Activated CD4-positive, alpha-beta memory T cell treated with anti-CD3 and anti-CD28 coated beads for 36 hours (primary cell): ENCODE measurements at places on chromosomes 16 and 17. TPM values are rescaled to one million over a fixed set of nuclear protein-coding genes. Genes with fewer than 3 reads are reported as not detected.
A peak's percentile ranks its signal among the peaks of the same experiment; 100 is the strongest.

The ATP2A1 gene
- 3.3 TPM for total RNA-seq

The FSCN2 gene
- 0.33 TPM for total RNA-seq

The MXRA7 gene
- 7.5 TPM for total RNA-seq

The SLFN13 gene
- 46.0 TPM for total RNA-seq

The MYL4 gene
- not detected for total RNA-seq

DNA sequence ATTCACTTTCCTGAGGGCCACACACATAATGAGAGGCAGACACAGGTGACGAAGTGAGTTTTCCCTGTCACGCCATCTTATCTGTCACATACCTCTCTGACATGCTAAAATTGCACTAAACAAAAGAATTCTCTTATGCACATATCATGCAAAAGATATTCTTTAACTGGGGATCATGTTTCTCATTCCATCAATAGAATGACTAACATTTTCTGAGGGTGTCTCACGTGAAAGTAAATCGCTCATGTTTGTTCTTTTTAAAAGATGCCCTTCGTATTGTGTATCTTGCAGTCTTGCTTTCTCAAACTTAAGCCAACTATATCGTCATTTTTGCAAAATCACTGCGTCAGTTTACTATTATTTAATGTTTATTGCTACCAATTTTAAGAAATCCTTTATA lies 306.4 kb downstream of the WWOX start:
- no peaks in the 10 kb centered on the region for H3K27me3 ChIP-seq
- no peaks in the 10 kb centered on the region for H3K4me1 ChIP-seq
- no peak for DNase-seq
- no peak overlapping the region for H3K4me3 ChIP-seq
- peaks cover 3% of the 10 kb centered on the region for H3K36me3 ChIP-seq
- H3K27ac ChIP-seq: no peak overlapping the region

- H3K4me1 ChIP-seq: no peaks in the 10 kb centered on the region
- H3K4me3 ChIP-seq: no peak overlapping the region
- no peak overlapping the region for H3K27ac ChIP-seq
- H3K36me3 ChIP-seq: peaks cover 3% of the 10 kb centered on the region
- no peak for DNase-seq
Observed at GRCh38 chr16:17222871-17223401, 247.8 kb downstream of the XYLT1 start.

GRCh38 chr16:74320707-74321106 lies 24.1 kb downstream of the PSMD7 start:
- peaks cover 2% of the 10 kb centered on the region for H3K36me3 ChIP-seq
- DNase-seq: no peak
- no peaks in the 10 kb centered on the region for H3K4me1 ChIP-seq
- H3K27me3 ChIP-seq: no peaks in the 10 kb centered on the region
- H3K4me3 ChIP-seq: no peak overlapping the region

- no peaks in the 10 kb centered on the region for H3K36me3 ChIP-seq
- H3K27me3 ChIP-seq: no peaks in the 10 kb centered on the region
- H3K4me3 ChIP-seq: no peak overlapping the region
- no peaks in the 10 kb centered on the region for H3K4me1 ChIP-seq
Observed at GRCh38 chr17:349666-350065, 2.9 kb downstream of the RPH3AL start.

DNA sequence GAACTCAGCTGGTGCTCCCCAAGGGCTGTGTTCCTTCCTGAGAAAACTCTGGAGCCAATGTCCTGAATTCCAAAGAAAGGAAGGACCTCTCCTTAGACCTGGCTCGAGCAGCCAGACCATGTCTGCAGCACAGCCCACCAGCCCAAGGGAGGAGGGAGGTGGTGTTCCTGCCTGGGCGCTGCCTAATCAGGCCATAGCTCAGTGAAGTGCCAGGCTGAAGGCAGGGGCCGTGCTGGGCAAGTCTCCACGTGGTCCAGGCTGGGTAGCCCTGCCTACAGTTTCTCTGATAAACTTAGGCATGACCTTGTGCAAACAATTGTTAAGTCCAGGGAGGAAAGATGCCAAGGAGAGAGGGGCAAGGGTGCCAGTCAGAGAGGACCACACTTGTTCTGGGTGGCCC lies 76.8 kb downstream of the MPRIP start:
- no peaks in the 10 kb centered on the region for H3K36me3 ChIP-seq
- H3K27me3 ChIP-seq: no peaks in the 10 kb centered on the region
- peak overlapping the region; percentile 84 for H3K27ac ChIP-seq
- H3K4me3 ChIP-seq: peak overlapping the region; percentile 7
- peaks cover 69% of the 10 kb centered on the region for H3K4me1 ChIP-seq

DNA sequence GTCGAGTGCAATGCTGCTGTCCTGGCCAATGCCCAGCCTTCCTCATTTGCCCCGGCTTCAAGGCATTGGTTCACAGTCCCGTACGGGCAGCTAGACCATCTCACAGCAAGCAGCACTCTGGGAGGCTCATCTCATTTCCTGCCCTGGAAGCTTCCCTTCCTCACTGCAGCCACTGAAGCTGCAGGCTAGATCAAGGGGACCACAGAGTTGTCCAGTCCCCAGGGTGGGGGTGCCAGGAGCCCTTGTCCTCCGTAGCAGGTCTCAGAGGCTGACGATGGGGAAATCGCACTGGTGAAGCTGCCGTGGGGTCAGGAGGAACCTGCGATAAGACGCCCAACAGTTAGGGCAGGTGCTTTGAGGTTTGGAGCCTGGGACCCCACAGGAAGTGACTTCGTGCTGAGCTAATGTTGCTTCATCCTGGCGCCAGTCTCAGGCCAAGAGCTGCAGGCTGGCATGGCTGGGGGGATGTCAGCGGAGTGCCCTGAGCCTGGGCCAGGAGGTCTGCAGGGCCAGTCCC lies at the start of gene SPNS3:
Gene SPNS3 (plus strand): TSS at position 426 of the 517 bp plus-strand sequence. CDS start 28 bp downstream, at position 454.
- H3K4me1 ChIP-seq: peaks cover 19% of the 10 kb centered on the region
- DNase-seq: peak; percentile 55
- H3K27me3 ChIP-seq: no peaks in the 10 kb centered on the region
- H3K27ac ChIP-seq: peak within 1 kb of the TSS; percentile 34
- peak within 1 kb of the TSS; percentile 67 for H3K4me3 ChIP-seq

DNA sequence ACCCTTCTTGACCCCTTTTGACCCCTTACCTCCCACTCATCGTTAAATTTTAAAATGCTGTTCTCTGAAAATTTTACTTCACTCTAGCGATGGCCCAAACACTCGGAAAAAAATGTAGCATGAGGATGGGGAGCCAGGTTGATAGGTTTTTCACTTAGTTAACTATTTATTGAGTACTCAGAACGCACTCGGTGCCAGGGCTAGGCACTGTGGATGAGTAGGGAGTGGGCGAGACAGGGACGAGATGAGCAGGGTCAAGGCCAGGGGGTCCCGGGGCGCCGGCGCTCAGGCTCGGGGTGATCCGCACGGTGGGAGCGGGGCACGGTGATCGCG lies 392 bp downstream of the ZSCAN32 start:
- DNase-seq: no peak
- peaks cover 53% of the 10 kb centered on the region for H3K4me1 ChIP-seq
- H3K36me3 ChIP-seq: peaks cover 68% of the 10 kb centered on the region
- no peaks in the 10 kb centered on the region for H3K27me3 ChIP-seq
- peak overlapping the region; percentile 61 for H3K27ac ChIP-seq
- H3K4me3 ChIP-seq: peak overlapping the region; percentile 88

DNA sequence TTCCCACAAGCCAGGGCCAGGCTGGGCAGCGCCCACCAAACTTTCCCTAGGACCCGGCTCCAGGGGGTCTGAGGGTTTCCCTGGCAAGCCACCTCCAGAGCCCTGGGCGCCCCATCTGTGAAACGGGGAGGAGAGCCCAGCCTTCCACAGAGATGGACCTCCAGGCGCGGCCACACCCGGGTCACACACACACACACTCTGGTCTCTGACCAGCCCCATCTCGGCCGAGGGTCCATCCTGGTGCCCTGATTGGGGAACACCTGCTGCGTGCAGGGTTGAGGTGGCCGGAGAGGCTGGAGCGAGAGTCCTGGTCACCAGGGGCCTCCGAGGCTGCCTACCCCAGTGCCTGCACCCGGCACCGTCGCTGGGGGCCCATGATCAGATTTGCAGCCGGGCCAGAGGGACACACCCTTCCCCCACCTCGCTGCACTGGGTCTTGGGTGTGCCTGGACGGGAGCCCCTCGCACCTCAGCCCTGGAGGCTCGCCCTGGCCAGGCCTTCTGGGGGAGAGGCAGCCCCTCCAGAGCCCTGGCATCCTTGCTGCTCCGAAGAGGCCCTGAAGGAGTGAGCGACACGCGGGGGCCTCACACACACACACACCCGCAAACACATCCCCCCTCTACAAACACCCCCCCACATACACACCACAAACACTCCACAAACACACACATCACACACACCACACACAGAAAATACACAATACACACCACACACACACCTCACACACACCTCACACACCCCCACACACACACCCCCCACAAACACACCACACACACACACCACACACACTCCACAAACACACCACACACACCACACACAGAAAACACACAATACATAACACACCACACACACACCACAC lies 29.7 kb downstream of the SLC25A10 start:
- H3K27ac ChIP-seq: no peak overlapping the region
- no peaks in the 10 kb centered on the region for H3K36me3 ChIP-seq
- no peak overlapping the region for H3K4me3 ChIP-seq
- no peak for DNase-seq
- peaks cover 2% of the 10 kb centered on the region for H3K4me1 ChIP-seq
